Dorsolateral prefrontal cortex (tissue), 122 donors: ENCODE measurements at places on chromosomes 12 and 14.

- no peak for DNase-seq
These were observed 94.7 kb upstream of the OR4E1 start for GRCh38 chr14:21768116-21768874.

GRCh38 chr12:65335021-65335714 is 56.7 kb downstream of the MSRB3 start:
- no peak for DNase-seq

GRCh38 chr12:1797991-1798640 is 22.2 kb upstream of the LRTM2 start:
- DNase-seq, result no peak

DNA sequence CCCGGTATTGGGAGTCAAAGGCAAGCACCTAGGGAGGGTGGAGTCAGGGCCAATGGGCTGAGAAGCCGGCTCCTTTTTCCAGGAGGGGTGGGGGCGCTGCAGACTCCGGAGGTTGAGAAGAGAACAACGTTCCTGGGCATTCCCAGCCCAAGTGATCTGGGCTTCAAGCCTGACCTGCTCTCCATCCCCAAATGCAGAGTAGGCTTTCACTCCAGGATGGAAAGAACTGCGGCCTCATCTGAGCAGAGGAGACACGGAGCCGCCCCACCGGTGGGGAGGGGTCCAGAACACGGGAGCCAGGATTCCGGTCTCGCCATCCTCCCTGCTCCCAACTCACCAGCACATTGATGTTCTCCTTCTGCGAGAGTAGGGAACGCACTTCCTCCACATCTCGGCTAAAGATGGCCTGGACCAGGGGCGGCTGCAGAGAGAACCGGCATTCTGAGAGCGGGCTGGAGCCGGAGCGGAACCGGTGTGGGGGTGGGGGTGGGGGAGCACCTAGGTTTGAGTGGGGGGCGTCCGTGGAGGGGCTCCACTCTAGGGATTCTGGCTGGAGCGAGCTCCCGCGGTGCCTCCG is 605 bp downstream of the ANKRD52 start:
- DNase-seq, result no peak

DNA sequence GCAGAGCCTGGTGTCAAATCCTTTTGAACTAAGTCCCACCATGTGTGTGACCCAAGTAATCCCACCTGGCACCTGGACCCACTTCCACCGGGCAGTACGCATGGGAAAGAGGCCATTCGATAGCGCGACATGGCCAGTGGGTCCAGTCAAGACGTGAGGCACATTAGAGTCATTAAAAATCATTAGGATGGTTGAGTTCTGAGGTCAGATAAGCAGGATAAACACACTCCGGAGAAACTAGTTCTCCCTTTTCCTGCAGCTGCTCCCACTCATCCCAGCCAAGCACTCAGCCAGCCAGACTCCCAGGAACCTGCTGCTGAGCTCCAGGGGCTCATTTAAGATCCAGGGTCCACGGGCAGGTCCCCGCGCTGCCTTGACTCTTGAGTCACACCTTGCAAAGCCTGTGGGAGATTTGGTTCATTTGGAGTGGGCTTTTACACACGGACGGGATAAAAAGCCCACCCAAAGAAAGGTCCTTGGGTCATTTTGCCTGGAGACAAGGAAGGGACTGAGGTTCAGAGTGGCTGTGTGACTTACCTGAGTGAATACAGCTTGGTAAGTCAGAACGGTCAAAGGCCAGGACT is 313.9 kb downstream of the BCL11B start:
- DNase-seq, result no peak

DNA sequence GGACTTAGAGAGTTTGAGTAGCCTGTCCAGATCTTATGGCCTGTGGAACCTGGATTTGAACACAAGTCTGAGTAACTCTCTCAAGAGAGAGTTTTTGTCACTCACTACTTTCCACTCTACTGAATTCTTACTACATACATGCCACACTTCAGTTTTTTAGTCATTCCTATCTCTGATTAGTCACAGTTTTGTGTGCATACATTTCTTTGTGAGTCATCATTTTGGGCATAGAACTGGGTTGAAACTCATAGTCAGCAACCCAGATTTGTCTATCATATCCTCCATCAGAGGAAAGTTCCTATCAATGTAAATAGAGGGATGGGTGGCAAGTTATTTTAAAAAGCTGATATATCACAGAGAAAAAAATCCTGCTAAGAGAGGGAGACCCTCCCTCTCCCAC is 42.9 kb downstream of the FLRT2 start:
- no peak for DNase-seq

DNA sequence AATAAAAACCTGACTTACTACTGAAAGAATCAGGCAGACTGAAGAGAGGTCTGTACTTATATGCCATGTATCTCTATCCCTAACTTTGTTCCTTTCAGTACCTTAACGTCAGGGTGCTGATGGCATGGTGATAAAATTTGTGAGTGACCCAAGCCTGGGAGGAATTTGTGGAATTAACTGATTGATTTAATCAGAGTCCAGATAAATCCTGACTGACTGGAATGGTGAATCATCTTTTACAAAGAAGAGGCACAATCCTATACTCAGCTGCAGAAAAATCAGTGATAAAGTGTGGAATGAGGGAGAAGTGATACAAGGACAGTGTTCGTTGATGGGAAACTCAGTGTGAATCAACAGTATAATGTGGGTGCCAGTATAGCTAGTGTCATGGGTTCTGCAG is 3.7 kb downstream of the TDG start:
- no peak for DNase-seq

DNA sequence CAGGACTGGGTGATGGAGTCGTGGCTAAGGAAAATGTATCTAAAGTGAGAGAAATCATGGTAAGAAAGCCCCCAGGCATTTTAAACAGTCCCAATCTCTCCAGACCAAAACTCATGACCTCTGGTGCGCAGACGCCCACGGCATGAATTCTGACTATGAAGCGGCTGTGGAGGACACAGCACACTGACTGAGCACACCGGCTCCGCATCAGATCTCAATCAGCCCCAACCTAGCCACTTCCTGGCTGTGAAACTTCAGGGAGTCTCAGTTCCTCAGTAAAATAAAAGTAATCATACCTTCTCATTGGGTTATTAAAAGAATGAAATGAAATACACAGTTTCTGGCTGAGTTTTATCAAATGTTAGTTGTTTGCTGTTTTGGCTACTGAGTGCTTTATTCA is 38.7 kb downstream of the SETD3 start:
- DNase-seq, result no peak

DNA sequence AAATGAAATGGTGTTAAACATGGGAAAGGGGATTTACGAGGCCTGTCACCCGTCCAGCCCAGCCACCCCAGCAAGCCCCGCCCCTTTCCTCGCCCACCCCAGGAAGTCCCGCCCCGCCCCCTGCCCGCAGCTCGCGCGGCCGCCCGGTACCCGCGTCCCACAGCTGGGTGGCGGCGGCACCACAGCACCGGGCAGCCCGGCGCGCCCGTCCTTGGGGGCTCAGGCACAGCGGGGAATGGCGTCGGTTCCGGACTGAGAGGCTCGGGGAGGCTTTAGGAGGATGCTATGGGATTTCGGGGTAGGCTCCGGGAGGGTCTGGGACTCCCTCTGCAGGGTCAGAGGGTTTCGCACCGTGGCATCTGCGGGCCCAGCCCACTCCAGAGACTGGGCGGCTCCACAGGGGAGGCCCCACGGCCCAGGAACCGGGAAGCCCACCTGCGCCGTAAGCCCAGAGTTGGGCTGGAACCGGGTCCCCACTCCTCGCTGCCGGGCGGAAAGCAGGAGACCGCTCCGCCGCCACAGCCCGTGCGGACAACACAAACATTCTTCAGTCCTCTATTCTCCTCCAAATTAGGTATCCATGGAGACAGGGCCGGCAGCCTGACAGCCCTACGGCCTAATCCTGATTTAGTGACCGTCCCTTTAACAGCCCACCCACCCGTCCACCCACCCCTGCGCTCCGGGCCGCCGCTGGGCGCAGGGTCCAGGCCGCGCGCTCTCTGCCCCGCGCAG is 1.4 kb downstream of the FIGNL2 start:
- no peak for DNase-seq

DNA sequence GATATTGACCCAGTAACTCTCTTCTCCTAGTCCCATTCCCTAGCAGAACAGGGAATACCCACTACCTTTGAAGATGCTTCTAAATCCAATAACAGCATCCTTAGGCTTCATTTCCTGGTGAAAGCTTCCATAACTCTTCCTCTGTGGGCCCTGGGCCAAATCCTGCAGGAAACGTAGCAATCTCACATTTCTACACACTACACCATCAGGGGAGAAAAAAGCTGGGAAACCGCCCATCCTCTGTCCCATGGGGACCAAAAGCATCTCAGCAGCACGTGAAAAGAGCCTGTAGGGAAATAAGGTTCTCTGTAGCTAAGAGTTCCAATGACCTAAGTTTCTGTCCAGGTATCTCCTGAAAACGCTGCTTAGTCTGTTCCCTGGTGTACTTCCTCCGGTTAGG is 340.2 kb downstream of the DPF3 start:
- no peak for DNase-seq

GRCh38 chr14:68141281-68142088 is 321.9 kb downstream of the RAD51B start:
- DNase-seq, result no peak

DNA sequence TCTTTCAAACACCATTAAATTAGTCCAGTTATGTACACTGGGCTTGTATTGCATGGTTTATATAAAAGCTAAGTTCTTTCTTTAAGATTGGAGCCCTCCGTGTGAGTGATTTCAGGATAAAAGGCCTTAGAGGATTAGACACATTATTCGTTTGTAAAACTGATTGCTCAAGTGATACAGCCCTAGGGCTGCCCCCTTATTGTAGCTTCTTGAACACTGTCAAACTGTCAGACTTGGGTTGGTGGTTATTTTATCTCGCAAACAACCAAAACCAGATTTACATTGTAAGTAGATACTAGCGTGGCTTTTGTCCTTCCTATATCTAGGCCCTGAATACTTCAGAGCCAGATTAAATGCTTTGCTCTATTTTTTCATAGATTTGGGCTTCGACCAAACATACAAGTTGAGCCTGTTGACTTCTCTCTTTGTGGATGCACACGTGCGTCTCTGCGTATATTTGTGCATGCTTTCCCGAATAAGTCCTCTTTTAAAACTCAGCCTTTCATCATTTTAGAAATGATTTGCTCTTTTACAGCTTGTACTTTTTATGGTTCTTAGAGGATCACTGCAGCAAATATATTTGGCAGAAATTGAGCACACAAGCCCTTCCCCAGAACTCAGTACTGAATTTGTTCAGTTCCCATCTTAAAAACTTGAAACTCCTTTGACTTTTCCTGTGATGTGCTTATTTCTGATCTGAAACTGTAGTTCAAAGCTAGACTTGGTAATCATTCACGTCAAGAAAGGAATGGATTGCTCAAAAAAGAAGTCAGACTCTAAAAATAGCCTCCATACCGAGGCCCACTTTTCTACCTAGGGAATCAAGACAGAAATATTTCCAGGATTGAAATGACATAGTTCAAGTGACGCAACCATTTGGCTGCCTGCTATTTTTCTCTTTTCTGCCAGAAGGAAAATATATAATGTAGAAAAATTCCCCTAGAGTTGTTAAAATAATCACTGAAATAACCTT is 129.5 kb downstream of the ETV6 start:
- DNase-seq, result no peak

DNA sequence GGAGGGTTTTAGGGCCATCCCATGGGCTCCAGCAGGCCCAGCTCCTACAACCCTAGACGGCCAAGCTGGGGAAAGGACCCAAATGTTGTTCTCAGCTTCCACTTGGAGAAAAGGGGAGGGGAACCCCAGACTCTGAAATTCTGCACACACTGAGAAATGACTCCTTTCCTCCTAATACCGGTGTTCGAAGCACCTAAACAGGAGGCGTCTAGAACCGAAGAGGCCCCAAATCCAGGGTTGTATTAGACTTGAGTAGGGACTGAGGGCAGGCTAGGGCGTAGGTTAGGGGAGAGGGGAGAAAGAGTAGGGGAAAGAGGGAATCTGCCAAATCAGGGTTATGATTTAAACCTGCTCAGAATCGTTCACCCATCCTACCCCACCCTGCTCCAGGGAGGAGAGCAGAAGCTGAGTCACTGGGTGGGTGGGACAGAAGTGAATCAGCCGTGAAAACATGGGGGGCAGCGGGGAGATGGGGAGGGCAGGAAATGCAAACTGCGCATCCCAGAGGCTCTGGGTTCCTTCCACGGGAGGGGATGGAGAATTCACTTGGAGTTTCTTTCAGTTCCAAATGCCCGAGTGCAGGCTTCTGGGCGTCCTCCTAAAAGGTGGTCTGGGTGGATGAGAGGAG is 1.0 kb downstream of the IGFBP6 start:
- no peak for DNase-seq

DNA sequence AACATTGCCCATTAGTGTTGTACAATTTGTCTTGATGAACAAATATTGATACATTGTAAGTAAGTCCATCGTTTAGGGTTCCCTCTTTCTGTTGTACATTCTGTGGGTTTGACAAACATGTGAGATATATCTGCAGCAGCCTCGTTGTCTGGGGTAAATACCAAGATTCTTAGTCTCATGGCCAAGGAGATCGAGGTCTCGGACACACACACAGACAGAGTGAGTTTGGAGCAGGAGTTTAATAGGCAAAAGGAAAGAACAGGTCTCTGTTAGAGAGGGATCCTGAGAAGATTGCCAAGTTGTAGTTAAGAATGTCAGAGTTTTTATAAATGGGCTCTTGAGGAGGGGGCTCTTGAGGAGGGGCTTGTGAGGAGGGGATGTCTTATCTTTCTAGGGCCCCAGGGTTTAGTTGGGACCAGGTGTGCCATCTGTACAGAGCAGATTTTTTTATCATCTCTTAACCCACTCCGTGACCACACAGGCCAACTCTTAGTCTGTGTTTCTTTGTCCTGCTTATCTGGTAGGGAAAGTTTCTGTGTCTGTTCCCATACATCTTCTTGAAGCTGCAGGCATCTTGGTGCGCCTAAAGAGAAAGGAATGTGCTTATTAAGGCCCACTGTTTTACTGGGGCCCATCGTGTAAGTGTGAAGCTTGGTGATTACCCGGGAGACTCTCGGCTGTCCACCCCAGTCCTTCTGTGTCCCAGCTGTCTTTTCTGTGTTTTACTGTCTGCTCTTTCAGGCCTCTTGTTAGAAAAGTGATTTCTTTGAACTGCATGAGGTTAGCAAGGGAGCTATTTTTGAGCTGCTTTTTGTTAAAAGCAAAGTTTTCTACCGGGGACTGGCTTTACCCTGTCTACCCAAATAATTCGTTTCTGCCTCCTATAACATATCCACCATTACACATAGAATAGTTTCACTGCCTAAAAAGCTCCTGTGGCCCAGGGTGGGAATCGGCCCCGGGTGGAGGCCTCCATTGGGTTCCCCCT is 22.4 kb upstream of the CLEC2D start:
- DNase-seq, result no peak

- DNase-seq, result no peak
These were observed 10.0 kb downstream of the SPRING1 start for GRCh38 chr12:116727891-116728290.

DNA sequence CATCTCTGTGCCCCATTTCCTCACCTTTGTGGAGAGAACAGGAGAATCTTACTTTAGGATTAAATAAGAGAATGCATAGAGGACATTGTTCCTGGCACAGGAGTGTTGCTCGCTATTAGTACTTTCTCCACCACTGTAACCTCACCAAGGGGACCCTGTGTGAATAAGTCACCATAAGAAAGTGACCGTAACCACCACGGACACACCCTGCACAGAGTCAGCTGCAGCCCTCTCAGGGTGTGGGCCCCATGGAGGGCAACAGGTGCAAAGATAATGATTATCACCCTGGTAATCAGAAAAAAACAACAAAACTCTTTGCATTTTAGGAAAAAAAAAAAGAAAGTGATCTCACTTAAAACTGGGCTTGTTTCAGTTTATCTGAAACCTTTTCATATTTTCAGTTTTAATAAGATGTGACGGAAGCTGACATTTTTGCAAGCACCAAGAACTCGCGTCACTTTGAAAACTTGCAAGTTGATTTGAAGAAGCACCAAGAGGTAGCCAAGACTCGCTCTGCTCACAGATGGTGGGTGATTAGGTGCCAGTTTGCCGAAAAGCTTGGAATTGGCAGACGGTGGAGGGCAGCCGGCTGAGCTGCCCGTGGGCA is 87.0 kb upstream of the VRK1 start:
- DNase-seq, result no peak
